ENCODE measurements at places on chromosomes 12 and 14.

- no peak for DNase-seq
Observed at GRCh38 chr12:117494833-117495655, 133.6 kb upstream of the NOS1 start.

GRCh38 chr12:82470906-82471512 lies 112.7 kb downstream of the METTL25 start:
- no peak for DNase-seq

GRCh38 chr14:83173687-83174086 lies 1640.0 kb upstream of the SEL1L start:
- DNase-seq, result no peak

GRCh38 chr14:23093991-23094665 lies 808 bp downstream of the ACIN1 start:
- DNase-seq, result no peak

- DNase-seq, result no peak
Observed at GRCh38 chr14:85607651-85608081, 77.7 kb downstream of the FLRT2 start.

GRCh38 chr12:6201213-6201608 lies 1.0 kb downstream of the CD9 start:
- no peak for DNase-seq

GRCh38 chr12:100793182-100793581 lies 1.4 kb upstream of the ANO4 start:
- DNase-seq, result no peak

DNA sequence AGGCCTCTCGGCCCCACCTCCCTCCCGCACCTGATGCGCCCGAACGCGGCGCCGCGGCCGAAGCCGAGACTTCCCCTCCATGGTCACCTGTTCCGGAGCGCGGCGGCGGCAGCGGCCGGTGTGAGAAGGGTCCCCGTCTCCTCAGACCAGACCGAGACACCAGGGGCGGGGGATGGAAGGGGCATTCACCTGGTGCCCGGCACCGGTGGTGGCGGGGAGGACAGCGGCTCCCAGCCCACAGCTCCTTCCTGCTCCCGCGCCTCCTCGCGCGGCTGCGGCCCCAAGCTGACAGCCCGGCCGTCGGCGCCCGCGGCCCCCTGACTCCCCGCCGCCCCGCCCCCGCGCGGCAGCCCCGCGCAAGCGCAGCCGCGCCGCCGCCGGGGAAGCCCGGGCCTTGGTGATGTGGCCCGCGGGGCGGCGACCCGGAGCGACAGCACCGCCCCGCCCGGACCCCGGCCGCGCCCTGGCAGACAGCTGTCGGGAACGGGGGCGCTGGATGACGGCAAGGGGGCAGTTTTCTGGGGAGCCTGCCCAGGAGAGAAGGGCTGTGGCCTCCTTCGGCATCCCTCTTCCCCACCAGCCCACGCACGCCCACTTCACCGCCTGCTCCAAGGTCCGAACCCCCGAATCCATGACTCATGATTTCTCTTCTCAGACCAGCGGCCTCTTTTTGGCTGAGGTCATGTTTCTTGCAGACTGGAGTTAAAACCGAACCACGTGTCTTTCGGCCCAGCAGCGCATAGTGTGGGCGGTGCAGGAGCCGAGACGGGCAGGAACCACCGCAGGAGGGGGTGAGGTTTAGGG lies at the start of gene SLC41A2:
SLC41A2 (minus strand) TSS at position 290 of the 804 bp plus-strand sequence. CDS start 29,763 bp downstream, outside the sequence.
- peak; percentile 65 for DNase-seq

DNA sequence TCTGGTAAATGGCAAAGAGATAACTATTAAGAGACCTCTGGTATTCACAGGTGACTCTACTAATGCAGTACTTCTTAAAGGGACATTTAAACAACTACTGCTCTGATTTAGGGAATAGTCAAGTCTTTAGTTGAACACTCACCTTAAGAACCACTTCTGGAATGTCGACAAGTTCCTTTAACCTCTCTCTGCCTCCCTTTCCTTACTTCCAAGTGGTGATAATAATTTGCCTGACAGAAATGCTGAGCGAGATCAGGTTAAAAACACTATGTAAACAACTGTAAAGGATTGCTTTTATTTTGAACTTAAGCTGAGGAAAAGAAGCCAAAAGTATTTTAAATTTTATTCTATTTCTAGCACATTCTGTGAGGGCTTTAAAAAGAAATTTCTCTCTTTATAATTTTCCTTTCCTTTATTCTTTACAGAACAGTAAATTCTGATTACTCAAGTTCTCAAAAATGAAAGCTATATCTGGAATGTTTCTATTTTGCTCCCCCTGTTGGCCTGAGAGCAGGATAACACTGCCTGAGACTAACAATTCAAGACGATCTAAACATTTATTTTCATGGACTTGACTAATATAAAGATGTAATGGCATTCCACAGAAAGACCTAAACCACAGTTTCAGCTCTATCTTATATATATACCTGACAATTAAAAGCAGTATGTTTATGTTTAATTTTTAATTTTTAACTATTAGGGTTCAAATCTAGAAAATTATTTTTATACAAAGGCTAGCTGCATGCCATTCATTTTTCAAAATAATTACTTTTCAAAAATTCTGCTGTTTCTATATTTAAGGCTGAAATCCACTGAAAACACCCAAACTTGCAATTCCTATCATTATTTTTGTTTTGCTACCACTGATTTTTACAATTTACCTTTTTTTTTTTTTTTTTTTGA lies 29.2 kb downstream of the ZCCHC8 start:
- DNase-seq, result no peak

- DNase-seq, result no peak
Observed at GRCh38 chr14:22426711-22427110, 162.3 kb downstream of the DAD1 start.

DNA sequence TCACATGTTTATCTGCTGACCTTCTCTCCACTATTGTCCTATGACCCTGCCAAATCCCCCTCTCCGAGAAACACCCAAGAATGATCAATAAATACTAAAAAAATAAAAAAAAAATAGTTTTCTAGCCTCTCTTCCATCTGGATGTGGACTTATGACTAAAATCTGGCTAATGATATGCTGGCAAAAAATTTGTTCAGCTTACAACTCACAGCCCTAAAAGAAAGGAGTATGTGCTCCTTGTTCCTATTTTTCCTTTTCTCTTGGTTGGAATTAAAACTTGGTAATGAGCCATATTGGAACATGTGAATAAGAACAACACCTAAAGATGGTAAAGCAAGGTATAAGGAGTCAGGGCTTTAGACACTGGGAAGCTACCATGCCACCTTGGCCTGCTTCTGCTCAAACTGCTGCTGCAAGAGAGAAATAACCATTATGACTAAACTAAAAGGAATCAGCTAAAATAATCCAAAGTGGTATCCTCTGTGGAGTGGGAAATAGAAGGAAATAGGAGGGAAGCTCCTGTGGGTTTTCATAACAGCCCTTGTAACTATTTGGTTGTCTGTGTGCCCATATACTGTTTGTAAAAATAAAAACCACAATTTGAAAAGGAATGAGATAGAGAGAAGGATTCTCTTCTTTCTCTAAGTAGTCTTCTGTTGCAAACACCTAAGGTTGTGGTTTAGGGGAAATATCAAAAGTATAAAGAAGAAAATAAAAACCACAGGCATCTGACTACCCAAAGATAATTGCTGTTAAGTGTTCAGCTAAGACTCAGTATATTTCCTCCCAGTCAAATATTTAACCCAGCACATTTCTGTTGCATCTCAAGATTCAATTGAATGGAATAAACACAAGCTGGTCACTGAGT lies 53.8 kb downstream of the SDR9C7 start:
- DNase-seq, result no peak

DNA sequence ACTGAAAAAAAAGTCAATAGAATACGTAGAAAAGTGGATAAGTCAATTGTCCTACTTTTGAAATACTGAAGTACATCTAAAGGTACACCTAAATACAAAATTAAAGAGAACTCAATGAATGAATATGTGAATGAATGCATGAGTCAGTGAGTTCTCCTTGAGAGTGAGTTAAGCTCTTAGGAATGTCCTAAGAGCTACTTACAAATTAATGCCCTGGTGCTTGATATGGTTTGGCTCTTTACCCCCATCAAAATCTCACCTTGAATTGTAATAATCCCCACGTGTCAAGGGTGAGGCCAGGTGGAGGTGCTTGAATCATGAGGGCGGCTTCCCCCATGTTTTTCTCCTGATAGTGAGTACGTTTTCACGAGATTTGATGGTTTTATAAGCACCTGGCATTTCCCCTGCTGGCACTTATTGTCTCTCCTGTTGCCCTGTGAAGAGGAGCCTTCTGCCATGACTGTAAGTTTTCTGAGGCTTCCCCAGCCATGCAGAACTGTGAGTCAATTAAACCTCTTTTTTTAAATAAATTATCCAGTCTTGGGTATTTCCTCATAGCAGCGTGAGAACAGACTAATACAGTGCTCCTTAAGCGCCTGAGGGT lies 192.2 kb upstream of the ARHGAP5 start:
- no peak for DNase-seq

DNA sequence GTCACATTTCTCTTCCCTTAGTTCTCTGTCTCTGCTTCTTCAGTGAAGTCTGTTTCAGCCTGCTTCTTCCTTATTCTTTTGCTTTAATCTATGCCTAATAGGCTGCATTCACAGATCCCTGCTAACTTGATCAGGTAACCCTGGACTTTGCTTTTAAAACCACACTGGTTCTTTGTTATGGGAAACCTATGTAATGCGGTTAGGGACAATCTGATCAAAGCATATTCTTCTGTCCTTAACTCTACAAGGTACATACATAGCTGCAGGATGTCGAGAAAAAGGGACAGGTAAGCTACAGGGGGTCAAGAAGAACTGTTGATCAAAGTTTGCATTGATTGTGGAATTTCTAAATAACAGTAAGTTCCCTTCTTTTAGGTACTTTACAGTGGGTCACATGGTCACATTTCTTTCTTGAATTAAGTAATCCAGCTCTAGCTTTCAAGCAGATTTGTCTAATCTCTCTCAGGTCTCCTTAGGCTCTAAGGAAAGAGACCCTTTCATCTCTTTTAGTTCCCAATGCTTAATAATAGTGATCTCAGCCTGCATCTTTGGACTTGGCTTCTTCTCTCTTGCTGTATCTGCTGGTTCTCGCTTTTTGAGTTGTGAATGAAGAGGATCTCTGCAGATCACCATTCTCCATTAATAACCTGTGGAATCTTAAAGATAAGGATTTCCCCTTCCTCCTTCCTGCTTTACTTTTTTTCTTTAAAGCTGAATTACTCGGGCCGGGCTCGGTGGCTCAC lies 3.8 kb downstream of the COPZ1 start:
- no peak for DNase-seq

DNA sequence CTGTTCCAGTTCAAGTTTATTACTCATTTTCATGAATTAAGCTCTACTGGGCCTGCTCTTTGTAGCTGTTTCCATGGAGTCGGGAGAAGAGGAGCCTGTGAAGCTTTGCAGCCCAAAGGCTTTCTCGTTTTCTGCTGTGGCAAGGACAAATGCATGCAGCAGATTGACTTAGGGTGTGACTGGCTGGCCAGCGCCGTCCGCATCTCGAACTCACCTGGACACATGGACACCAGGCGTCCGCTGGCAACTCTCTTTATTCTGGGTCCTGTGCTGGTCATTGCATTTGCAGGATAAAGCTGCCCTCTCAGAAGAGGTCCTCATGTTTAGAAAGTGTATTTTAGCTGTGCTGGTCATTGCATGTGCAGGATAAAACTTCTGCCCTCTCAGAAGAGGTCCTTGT lies 350.4 kb downstream of the TMEM121 start:
- DNase-seq, result no peak

DNA sequence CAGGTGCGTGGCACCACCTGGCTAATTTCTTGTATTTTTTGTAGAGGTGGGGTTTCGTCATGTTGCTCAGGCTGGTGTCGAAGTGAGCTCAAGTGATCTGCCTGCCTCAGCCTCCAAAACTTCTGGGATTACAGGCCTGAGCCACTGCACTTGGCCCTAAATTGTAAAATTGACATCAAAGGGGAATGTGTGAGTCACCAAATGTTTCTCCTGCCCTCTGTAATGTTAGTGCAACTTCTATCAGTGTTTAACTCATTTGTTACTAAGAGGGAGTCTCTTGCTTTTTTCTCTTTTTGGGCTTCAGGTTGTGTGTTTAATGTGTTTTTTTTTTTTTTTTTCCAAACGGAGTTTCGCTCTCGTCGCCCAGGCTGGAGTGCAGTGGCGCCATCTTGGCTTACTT lies 2.3 kb downstream of the TULP3 start:
- no peak for DNase-seq

DNA sequence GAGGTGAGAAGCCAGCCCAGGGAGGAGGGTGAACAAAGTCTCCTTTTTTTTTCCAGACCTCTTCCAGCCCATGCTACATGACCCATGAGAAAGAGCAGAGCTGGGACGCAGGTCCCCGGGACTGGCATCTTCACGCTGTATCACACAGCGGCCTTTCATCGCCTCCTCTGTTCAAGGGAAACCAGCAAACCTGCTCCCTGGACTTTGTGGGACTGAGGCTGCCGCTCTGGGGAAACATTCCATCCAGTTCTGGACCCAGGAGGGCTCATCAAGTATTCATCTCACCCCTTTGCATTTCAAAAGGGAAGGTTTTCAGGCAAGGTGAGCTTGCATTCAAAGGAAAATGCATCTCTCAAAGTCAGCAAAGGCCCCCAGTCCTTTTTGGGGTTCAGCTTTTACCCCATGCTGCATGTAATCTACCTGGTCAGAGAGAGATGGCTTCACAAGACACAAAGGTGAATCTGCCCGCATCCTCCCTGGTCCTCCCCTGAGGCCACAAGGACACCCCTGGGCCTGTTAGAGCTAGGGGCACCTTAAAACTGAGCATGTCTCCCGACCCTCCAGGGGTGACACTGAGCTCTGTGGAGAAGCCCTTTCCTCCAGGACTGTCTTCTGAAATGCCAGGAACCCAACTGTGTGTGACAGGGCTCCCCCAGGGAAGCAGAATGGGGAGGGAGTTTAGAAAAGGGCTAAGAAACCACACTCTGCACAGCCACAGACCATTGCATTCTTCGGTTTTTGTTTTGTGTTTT lies 21.2 kb upstream of the MEG3 start:
- no peak for DNase-seq

- DNase-seq, result no peak
Observed at GRCh38 chr12:99985631-99986030, 895 bp upstream of the ANKS1B start.

DNA sequence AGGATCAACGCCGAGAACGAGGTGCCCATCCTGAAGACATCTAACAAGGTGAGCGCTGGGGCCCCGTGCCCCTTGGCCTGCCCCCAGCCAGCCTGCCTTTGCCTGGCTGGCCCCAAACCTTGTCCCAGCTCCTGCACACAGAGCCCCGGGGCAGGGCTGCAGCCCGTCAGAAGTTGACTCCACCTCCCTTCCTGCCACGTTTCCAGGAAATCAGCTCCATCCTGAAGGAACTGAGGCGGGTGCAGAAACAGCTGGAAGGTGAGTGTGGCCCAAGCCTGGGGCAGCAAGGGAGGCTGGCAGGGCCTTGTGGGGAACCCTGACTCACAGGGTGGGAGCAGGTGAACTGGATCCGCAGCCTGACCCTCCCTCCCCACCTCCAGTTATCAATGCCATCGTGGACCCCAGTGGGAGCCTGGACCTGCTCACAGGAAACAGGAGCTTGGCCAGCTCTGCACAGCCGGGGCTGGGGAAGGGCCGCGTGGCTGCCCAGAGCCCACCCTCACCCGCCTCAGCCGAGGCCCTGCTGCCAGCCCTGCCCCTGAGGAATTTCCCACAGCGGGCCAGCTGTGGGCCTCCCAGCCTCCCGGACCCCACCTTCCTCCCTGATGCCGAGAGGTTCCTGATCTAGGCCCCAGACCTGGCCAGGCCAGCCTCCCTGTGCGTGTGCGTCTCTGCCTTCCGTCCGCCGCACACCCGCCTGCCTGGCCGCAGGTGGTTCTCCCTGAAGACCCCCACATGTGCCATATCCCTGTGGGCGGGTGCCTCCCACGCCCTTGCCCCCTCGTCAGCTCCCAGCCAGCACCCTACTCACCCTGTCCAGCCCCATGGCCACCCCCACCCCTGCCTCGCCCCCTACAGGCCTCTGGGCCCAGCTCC lies 29.5 kb downstream of the CEP170B start:
- DNase-seq, result no peak

Data from amygdala (tissue), 56 donors.